Trophoblast cell (in vitro differentiated cells and primary cell): ENCODE measurements at places on chromosomes 12 and 14.

- no peak for DNase-seq
These were observed 455.0 kb downstream of the PCNX1 start for GRCh38 chr14:71362282-71362681.

GRCh38 chr12:15209782-15210181, 11.4 kb downstream of the RERG start:
- DNase-seq, result peak; percentile 71

- no peak for DNase-seq
These were observed 39.4 kb upstream of the TMPRSS12 start for GRCh38 chr12:50803230-50803875.

DNA sequence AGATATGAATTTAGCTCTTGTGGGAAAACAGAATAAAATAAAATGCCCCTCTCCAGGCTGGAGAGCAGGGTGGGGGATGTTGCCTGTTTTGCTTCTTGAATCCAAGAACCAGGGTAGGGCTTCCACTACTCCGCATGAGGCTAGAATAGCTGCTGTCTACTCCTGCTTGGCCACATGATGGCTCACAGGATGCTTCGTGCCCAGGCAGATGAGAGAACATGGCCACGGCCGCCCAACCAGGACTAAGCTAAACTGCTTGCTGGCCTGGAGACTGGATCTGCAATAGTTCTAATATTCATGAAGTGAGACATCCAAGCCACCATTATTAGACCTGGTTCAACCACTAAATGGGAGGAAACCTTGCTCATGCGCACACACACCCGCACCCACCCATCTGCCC, 122.2 kb upstream of the METAP2 start:
- peak; percentile 39 for DNase-seq

DNA sequence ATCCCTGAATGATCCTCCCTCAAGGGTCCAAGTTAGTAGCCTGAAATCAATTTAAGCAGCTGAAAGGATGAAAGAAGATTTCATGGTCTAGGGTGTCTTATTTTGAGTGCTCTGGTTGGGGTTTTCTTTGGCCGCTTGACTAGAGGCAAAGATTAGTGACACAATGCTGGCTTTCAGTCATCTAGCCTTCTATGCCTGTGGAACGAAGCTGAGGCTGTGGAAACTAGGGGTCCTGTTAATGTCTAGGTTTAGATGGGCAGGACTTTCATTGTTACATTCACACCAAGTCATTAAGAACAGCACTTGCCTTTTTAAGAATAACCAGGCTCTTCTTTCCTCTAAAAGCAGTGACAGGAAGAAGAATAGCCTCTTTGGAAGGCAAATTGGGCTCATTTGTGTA, 253.8 kb upstream of the E2F7 start:
- DNase-seq, result no peak

- peak; percentile 36 for DNase-seq
These were observed 67.9 kb upstream of the BEGAIN start for GRCh38 chr14:100654814-100655740.

- DNase-seq, result no peak
These were observed 248.5 kb downstream of the RERGL start for GRCh38 chr12:17841496-17841895.

DNA sequence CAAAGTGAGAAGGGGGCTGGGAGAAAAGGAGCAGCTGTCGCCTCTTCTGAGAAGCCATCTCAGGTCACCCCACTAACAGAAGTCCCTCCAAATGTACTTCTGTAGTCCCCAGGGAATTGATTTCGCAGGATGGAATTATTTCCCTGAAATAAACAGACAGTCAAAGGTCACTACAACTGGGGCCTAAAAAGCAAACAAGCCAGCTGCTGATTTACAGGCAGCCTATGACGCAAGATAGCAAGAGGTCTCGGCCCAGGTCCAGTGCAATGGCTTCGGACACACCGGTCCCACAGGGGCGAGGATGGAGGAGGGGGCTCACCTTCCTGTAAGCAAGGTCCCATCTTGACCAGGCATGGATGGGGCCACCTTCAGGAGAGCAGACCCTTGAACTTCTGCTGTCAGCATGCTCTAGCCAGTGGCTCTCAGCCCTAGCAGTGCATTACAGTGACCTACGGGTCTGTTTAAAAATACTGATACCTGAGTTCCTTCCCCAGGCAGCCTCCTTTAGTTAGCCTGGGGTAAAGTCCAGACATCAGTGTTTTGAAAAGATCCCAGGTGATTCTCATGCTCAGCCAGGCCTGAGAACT, 18.1 kb downstream of the NUAK1 start:
- DNase-seq, result no peak

- no peak for DNase-seq
These were observed 218.4 kb downstream of the ZFP36L1 start for GRCh38 chr14:68574461-68574860.

- DNase-seq, result no peak
These were observed 130.8 kb downstream of the RAD51B start for GRCh38 chr14:67950386-67950785.

- DNase-seq, result no peak
These were observed 31.9 kb downstream of the KSR2 start for GRCh38 chr12:117936722-117937484.

DNA sequence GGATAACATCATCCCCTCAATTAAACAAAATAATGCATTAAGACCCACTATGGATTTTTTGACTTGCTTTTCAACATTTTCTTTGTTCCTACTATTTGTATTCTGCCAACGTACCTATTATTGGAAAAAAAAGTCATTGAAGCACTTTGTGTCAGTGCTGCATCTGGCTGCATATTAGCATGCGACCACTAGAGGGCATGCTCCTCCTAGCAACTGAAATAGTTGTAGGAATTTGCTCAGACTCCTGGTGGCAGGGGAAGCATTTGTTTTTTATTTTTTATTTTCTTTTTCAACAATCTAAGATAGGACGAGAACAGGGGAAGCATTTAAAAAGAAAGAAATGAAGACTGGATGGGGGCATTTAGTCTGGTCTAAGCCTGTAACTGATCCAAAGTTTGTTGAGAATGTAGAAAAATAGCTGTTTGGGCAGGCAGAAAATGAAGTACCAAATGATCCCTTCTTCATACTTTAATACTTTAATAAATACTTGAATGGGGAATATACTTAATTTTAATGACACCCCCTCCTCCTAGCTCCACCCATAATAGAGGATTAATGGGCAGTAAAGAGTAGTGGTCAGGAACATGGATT, 14.5 kb upstream of the CLEC4A start:
- DNase-seq, result peak; percentile 77

DNA sequence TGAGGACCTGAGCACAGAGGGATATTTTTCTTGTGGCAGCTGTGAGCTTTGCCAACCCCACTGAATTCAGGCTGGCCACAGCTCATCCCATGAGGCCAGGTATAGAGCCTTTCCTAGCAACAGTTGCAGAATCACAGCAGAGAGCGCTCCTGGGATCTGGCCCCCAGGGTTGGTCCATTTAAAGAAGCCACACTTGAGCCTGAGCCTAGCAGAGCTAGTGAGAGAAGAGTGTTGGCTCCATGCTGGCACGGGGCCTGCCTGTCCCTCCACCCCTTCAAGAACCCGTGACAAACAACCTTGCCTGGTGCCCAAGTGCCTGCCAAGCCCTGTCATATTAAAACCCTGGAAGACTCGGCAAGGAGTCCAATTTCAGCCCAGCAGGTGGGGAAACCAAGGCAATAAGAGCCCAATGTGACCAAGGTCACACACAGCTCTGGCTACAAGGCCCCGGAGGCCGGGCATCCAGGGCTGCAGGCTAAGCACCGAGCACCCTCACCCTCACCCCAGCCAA, 91.6 kb downstream of the LRRC74A start:
- DNase-seq, result no peak

- no peak for DNase-seq
These were observed 356.0 kb downstream of the DUSP6 start for GRCh38 chr12:88996200-88996788.

DNA sequence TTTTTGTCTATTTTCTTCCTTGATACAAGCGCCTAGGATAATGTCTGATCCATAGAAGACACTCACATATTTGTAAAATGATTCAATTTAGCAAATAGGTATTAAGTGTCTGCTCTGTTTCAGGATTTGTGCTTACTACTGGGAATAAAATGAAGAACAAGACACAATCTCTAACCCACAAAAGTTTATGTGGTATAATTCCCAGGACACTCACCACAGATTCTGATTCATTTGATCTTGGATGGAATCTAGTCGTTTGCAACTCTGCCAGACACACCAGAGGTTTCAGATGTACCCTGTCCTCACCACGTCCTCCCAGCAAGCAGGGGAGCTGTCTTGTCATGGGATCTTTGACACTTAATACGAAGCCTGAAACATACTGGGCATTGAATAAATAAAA, 208.3 kb downstream of the LRIG3 start:
- DNase-seq, result no peak

DNA sequence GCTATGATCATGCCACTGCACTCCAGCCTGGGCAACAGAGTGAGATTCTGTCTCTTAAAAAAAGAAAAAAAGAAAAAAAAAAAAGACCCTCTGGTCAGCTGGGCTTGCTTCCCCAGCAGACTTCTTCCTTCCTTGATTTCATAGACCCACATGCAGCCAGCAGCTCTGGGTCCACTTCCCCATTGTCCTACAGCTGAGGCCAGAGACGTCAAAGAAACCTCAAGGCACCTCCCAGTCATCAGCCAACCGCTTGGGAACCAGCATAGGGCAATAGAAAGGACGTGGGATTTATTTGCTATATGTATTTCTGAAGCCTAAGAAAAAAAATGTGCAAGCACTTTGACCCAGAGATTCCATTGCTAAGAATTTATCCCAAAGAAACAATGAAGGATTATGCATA, 35.4 kb upstream of the SPPL3 start:
- peak; percentile 86 for DNase-seq

DNA sequence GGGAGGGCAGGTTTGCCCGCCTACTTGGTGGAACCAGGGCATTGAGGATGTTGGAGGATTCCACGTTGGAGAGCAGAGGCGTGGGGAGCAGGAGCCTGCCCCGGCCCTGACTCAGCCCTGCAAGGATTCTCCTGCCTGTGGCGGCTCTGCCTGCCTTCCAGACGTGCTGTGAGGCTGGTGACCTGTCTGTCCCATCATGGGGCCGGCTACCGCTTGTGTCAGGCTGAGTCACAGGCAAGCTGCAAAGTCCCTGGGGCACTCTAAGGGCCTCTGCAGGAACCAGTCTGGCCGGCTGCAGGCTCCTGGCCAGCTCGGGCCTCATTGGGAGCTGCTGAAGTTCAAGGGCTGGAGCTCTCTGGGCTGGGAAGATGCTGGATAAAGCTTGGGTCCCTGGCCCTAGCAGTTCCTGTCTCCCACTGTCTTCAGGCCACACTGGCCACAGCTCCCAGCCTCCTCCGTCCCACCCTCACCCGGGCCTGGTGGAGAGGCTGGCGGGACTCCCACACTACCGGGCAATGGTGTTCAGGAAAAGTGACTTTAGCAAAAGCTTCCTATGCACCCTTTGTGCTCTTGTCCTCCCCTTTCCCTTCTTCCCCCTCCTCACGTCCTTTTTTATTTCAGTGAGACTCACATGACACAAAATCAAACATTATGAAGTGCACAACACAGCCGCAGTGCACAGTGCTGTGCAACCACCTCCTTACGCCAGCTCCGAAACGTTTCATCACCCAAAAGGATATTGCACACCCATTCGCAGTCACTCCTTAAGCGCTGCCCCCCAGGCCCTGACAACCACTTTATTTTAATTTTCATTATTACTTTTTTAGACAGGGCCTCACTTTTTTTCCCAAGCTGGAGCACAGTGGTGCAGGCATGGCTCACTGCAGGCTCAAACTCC, 22.0 kb upstream of the ULK1 start:
- peak; percentile 99 for DNase-seq

- no peak for DNase-seq
These were observed 14.2 kb downstream of the GZMH start for GRCh38 chr14:24595073-24595808.

- DNase-seq, result no peak
These were observed 8.9 kb upstream of the RERG start for GRCh38 chr12:15230137-15230536.

- DNase-seq, result no peak
These were observed 11.8 kb downstream of the TAMALIN start for GRCh38 chr12:52018433-52019112.

DNA sequence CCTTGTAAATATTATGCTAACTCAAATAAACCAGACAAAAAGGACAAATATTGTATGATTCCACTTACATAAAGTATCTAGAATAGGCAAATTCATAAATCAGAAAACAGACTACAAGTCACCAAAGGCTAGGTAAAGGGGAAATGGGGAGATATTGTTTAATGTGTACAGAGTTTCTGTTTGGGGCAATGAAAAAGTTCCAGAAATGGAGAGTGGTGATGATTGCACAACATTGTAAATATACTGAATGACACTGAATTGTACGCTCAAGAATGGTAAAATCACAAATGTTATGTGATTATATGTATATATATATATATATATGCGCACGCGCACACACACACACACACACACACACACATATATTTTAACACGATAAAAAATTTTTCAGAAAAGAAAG, 182.5 kb downstream of the SLC2A13 start:
- no peak for DNase-seq

GRCh38 chr12:50217202-50217601, 50.0 kb upstream of the CERS5 start:
- DNase-seq, result no peak

DNA sequence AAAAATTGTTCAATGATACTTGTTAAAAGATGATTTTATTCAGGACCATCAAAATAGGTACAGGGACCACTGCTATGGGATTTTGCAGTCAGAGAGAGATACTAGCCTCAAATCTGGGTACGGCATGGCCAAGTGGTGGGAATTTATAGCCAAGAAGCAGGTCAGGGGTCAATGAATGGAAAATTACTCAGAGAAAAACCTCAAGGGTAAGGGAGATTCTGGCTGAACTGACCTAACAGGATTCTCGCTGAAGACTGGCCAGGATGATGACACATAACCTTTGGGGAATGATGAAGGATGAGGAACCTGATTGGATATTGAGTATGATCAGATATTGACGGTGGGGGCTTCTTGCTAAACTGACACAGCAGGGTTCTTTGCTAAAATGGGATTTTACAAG, 32.7 kb downstream of the DEPDC4 start:
- DNase-seq, result peak; percentile 66

DNA sequence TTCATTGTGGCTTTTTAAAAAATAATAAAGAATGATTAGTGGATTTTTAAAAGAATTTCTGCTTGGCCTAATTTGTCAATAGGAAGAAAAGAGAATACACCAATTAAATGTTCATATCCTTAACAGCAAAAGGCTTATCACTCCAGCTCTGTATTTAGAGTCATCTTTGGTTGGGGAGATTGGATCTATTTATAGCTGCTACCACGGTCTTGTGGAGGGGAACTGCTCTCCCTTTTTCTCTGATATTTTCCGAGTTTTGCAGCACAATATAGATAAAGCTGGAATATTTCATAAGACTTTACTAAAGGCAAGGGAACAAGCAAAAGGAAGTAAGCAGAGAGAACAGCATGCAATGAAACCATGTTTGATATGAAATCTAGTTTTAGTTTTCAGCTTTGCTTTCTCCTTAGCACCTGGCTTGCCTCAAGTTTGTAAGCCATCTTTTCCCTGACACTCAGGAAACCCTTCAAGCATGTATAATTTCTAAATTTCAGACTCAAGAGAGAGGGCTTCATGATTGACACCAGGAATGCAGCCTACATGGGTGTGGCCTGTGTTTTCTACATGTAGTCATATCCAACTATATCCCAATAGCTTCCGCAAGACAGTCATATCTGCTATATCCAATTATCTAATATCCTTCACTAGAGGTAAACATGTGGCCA, 35.2 kb downstream of the BRMS1L start:
- no peak for DNase-seq
